Astrocyte (in vitro differentiated cells and primary cell): ENCODE measurements at places on chromosomes 7 and 10. TPM values are rescaled to one million over a fixed set of nuclear protein-coding genes. Genes with fewer than 3 reads are reported as not detected.

- no peak overlapping the region for H3K4me3 ChIP-seq
- no peak for DNase-seq
- no peak overlapping the region for H3K27ac ChIP-seq
- no peaks in the 10 kb centered on the region for H3K27me3 ChIP-seq
- H3K4me1 ChIP-seq = peaks cover 12% of the 10 kb centered on the region
- no peaks in the 10 kb centered on the region for H3K36me3 ChIP-seq
Observed at GRCh38 chr10:36728626-36729025, 396.8 kb upstream of the ANKRD30A start.

- H3K27me3 ChIP-seq = no peaks in the 10 kb centered on the region
- H3K4me3 ChIP-seq = no peak overlapping the region
- peaks cover 3% of the 10 kb centered on the region for H3K4me1 ChIP-seq
- H3K36me3 ChIP-seq = no peaks in the 10 kb centered on the region
- no peak for DNase-seq
Observed at GRCh38 chr7:71706597-71706975, 574.6 kb downstream of the GALNT17 start.

GRCh38 chr10:71806704-71807556, 33.6 kb upstream of the VSIR start:
- H3K36me3 ChIP-seq = no peaks in the 10 kb centered on the region
- no peak overlapping the region for H3K27ac ChIP-seq
- no peak overlapping the region for H3K4me3 ChIP-seq
- H3K27me3 ChIP-seq = peaks cover 15% of the 10 kb centered on the region
- H3K4me1 ChIP-seq = no peaks in the 10 kb centered on the region
- no peak for DNase-seq

DNA sequence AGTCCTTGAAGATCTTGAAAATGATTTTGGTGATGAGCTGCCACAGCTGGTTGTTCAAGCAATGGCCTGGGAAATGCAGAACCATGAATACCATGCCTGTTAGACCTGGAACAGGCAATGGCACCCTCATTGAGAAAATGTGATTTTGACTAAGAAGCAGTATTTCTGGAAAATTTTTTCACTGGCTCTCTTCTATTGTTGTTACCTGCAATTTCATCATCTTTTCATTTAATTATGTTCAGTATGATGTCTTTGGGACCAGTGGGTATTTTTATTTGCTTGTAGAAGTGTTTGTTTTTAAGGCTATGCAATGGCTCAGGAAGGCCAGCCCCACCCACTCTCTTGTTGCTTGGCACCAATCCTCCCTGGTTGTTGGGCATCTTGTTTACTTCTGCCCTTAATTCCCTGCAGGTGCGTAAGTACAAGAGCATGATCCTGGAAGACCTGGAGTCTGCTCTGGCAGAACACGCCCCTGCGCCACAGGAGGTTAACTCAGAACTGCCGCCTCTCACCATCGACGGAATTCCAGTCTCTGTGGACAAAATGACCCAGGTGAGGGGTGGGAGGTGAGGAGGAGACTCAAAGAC, 78.6 kb downstream of the NRF1 start:
- H3K4me1 ChIP-seq = no peaks in the 10 kb centered on the region
- H3K4me3 ChIP-seq = no peak overlapping the region
- no peak overlapping the region for H3K27ac ChIP-seq
- no peaks in the 10 kb centered on the region for H3K27me3 ChIP-seq
- no peak for DNase-seq

GRCh38 chr7:119594956-119595355, 678.0 kb upstream of the KCND2 start:
- no peaks in the 10 kb centered on the region for H3K36me3 ChIP-seq
- no peak overlapping the region for H3K27ac ChIP-seq
- no peak for DNase-seq

- H3K4me1 ChIP-seq = no peaks in the 10 kb centered on the region
- H3K36me3 ChIP-seq = no peaks in the 10 kb centered on the region
- no peak overlapping the region for H3K4me3 ChIP-seq
- no peak overlapping the region for H3K27ac ChIP-seq
- H3K27me3 ChIP-seq = no peaks in the 10 kb centered on the region
- no peak for DNase-seq
Observed at GRCh38 chr7:96663457-96663856, 46.2 kb downstream of the SEM1 start.

GRCh38 chr7:55271661-55272060, 93.5 kb upstream of the LANCL2 start:
- no peak for DNase-seq
- H3K27me3 ChIP-seq = peaks cover 7% of the 10 kb centered on the region
- H3K27ac ChIP-seq = no peak overlapping the region
- H3K4me1 ChIP-seq = no peaks in the 10 kb centered on the region
- H3K4me3 ChIP-seq = no peak overlapping the region

DNA sequence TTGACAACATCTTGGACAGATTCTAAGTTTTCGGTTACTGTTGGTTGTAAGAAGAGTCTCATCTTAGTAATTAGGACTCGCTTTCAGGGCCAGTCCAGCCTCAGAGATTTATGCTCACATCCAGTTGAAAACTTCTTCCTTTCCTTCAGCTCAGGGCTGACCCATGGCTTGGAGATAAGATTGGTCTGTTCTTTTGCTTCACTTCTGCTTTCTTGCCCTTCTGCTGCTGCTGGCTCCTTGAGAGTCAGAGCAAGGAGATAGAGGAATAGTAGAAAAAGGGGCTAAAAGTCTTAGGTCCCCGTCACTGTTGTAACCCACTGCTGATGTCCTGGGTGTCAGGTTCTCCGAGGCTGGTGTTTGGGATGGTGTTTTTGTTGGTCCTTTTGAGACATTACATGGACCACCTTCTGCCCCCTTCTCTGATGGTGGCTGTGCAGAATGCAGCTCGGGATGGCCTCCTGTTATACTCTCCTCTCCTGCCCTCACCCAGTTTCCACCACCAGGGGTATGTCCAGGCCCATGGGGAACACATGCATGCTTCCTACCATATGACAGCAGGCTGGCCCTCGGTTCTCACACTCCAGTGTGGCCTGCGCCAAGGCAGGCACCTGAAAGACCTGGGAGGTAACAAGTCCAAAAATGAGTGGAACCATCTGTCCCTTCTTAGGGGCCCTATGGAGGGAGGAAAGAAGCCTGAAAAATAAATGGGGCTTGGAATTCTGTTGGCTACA, 67.8 kb upstream of the PCBD1 start:
- DNase-seq = no peak
- no peak overlapping the region for H3K27ac ChIP-seq
- H3K4me1 ChIP-seq = no peaks in the 10 kb centered on the region
- peaks cover 38% of the 10 kb centered on the region for H3K27me3 ChIP-seq
- H3K4me3 ChIP-seq = no peak overlapping the region
- H3K36me3 ChIP-seq = no peaks in the 10 kb centered on the region

The HOXA6 gene
- not detected in 2 replicates for total RNA-seq

The DRGX gene
- total RNA-seq = not detected in 2 replicates

The LMOD2 gene
- total RNA-seq = not detected in 2 replicates

The NEUROG3 gene
- not detected in 2 replicates for total RNA-seq
